ENCODE measurements at places on chromosomes 2 and 18. TPM values are rescaled to one million over a fixed set of nuclear protein-coding genes. Genes with fewer than 3 reads are reported as not detected.

The C2orf76 gene
- 7.0 TPM for total RNA-seq

GRCh38 chr2:8837795-8838140 is 355 bp upstream of the KIDINS220 start:
- no peak for DNase-seq

The PLEKHH2 gene
- 7.1 TPM for total RNA-seq

DNA sequence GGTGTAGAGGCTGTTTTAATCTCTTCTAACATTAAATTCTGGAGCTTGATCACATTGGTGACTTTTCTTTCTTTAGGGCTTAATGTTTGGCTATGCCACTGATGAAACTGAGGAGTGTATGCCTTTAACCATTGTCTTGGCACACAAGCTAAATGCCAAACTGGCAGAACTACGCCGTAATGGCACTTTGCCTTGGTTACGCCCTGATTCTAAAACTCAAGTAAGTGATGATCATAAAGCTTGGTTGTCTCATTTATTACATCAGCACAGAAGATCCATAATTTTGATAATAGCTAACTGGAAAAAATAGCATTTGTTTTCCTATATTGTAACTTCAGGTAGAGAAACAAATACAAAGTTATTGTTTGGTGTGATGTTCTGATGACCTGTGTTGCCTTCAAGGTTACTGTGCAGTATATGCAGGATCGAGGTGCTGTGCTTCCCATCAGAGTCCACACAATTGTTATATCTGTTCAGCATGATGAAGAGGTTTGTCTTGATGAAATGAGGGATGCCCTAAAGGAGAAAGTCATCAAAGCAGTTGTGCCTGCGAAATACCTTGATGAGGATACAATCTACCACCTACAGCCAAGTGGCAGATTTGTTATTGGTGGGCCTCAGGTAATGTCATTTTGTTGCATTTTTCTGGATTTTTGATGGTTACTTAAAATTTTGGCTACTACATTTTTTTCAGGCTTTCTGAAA is 2.9 kb downstream of the MAT2A start:
- DNase-seq: no peak

DNA sequence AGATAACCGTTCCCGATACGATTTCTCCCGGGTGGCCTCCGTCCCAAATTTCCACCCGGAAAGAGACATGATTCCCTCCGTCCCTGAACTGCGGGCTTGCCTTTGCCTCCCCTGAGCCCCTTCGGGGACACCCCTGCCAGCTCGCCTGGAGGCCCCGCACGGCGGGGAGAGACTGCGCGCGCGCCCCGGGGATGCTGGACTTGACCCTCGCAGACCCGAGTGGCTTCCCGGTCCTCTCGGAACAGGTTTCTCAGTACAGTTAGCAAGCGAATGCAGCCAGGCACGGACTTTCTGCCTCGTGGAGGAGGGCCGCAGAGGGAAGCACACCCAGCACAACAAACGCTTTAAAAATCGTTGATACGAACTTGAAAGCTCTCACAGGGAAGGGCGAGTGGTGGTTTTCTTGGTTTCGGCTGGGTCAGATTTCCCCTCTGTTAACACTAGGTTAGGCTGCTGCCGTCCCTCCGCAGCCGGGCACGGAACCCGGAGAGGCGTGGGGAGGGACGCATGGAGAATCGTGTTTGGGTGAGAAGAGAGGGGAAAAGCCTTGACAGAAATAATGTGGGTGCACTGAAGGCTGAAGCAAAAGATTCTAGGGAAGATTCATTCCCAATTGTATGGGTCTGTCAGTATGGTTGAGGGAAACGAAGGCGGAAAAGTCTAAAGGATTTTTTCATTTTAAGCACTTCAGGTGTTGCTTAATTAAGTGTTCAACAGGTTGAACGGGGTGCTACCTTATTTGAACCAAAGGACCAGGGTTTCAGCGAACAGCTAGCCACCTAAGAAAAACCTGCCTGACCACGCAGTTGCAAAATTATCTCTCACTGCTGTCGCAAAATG is 916 bp downstream of the TNFRSF11A start:
- no peak for DNase-seq

- peak; percentile 31 for DNase-seq
These were observed 299.0 kb upstream of the FBXO11 start for GRCh38 chr2:48205137-48205798.

- peak; percentile 34 for DNase-seq
These were observed 760 bp upstream of the STON1 start for GRCh38 chr2:48529194-48529593.

The UGT1A3 gene
- not detected for total RNA-seq

DNA sequence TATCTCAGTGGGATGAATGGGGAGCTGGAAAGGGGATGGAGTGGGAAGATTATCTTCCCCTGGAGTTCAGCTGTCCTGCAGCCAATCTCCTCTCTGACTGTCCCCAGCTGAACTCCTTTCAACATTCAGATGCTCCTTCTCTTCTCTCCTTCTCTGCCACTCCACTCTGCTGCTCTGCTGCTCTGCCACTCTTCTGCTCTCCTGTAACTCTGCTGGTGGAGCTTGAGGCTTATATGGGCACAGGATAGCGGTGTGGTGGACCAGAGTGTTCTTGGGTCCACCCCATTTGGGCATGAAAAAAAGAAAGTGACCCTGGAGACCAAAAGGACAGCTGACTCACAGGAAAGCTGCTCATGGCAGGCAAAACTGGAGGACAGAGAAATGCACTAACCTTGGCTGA is 26.6 kb downstream of the FAHD2B start:
- no peak for DNase-seq

GRCh38 chr18:41940506-41941215 is 14.4 kb upstream of the PIK3C3 start:
- DNase-seq: no peak

DNA sequence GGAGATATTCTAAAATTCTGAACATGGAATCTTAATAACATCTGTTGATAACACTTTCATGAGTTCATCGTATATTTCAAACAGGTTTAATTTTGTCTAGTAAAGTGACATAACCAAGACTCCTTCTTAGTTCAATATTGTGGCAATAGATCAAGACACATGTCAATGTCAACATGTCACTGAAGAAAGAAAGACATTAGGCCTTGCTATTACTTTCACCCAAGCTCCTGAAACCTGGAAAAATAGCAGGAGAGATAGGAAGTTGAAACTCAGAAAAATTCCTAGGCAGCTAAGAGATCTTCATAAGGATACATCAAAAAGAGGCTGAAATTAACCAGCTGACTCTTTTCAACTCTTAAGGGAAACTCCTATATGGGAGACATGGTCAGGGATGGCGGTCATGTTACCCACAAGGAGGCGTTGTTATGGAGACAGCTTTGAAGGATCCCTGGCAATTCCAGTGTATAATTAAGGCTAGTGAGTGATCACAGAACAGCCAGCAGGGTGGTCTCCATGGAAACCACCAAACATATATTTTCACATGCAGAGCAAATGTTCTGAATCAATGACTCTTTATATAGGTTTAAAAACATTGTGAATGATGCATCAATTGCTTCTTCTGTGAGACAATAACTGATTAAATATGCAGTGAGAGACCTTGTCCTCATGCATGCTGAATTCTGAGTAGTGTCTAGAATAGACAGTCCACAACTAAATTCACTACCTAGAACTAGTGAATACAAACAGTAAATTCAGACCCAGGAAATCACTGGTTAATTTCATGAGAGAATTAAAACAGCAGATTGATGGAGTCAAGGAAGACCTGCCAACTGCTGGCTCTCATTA is 115.3 kb upstream of the RIOK3 start:
- DNase-seq: peak; percentile 10

The HOXD10 gene
- total RNA-seq: 2.2 TPM

DNA sequence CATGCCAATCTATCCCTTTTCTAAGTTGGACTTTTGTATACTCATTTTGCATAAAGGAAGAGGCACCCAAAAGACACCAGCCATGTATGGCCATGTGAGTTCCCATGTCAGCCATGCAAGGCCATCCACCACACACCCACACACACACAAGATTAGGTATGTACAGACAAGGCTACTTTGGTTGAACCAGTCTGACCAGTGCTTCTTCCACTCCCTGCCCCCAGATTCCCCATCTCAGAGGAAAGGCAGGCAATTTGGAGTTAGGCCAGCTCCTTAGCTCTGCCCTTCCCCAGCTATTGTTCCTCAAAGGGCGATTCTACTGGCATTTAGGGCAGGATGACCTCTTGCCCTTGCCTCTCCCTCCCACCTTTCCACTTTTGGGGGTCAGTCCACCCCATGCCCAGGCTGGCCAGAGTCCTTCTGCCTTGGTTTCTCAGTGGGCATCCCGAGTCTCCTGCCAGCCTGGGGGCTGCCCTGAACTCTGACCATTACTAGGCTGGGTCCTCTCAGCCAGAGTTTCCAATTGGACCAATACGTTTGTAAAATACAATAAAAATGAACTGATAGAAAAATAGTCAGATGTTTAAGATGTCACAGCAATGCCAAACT is 101.1 kb downstream of the ZBTB7C start:
- DNase-seq: no peak

The GLB1L gene
- total RNA-seq: 2.9 TPM

- DNase-seq: no peak
These were observed 280.1 kb downstream of the PTH2R start for GRCh38 chr2:208686665-208687064.

DNA sequence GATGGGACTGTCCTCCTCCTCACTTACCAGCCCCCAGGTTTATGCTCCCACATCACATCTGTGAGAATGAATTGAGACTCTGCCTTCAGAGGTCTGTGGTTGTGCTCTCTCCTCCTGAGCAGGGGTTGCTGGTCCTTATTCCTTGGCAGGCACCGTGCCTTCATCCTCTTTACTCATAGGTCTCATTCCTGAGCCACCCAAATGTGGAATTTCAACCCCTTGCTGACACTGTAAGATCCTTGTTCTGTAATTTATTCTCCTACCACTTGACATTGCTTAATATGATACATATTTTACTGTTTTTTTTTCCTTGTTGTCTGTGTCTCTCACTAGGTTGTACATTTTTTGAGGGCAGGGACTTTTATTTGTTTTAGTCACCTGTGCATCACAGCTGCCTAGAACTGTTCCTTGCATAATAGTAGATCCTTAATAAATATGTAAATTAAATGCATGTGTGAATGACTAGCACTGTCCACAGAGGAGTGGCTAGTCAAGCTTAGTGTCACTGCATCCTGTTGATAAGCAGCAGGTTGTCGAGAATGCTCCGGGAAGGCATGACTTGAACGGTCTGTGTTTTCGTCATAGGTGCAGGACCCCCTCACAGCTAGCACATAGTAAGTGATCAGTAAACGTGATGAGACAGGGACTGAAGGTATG is 180.6 kb downstream of the ZNF407 start:
- no peak for DNase-seq

GRCh38 chr2:8535821-8536685 is 145.8 kb upstream of the ID2 start:
- DNase-seq: no peak

The SPAG16 gene
- 24.7 TPM for total RNA-seq

- no peak for DNase-seq
These were observed 75.9 kb downstream of the SH3BP4 start for GRCh38 chr2:235027558-235028214.

- DNase-seq: peak; percentile 43
These were observed 260.4 kb upstream of the DSEL start for GRCh38 chr18:67776929-67777328.

The PIEZO2 gene
- total RNA-seq: 0.32 TPM

The RIT2 gene
- not detected for total RNA-seq

- no peak for DNase-seq
These were observed 23.0 kb upstream of the RTN4 start for GRCh38 chr2:55073000-55073983.

The COLEC12 gene
- total RNA-seq: not detected

- DNase-seq: peak; percentile 90
These were observed 111.6 kb downstream of the AGAP1 start for GRCh38 chr2:235605312-235606003.

The TDRD15 gene
- 0.02 TPM for total RNA-seq

GRCh38 chr2:86072271-86072858 is 33.3 kb downstream of the POLR1A start:
- DNase-seq: peak; percentile 38

The MOGAT1 gene
- total RNA-seq: not detected

- DNase-seq: no peak
These were observed 64.7 kb downstream of the LPIN1 start for GRCh38 chr2:11811036-11811654.

The ASB18 gene
- total RNA-seq: 0.04 TPM

GRCh38 chr2:232349946-232350635 is 28.5 kb upstream of the ALPP start:
- DNase-seq: peak; percentile 57

The RUFY4 gene
- total RNA-seq: not detected

DNA sequence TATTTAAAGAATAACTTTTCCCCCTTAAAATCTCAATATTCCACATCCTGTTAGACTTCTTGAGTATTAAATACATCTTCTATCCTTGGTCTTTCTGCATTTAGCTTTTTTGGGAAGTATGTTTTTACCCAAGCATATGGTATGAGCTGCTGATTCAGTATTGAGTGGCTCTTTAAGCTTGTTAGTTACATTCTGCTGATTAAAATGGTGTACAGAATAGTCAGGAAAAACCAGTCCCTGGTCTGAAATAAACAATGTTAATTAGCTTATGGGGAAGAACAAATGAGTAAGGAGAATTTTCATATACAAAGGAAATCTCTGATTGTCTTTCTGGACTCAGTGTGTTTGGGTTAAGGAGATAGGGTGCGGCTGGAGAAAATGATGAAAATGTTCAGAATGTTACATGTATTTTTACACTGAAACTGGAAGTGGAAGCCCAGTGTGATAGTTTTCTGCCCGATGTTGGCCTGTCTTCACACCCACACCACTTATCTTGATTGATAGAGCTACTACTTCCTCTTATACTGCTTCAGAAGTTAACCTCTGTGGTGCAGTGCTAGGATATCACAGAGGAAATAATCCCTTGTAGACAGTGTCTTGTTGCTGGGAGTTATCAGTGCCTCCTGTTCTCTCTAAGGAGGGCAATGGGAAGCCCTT is 84.0 kb downstream of the MSH2 start:
- DNase-seq: no peak

GRCh38 chr2:235857598-235857997 is 310.6 kb downstream of the GBX2 start:
- no peak for DNase-seq

GRCh38 chr18:44961288-44961995 is 280.8 kb downstream of the SETBP1 start:
- DNase-seq: no peak

- DNase-seq: no peak
These were observed 64.7 kb downstream of the PTPN2 start for GRCh38 chr18:12819322-12819721.

GRCh38 chr2:200533754-200534153 is 7.7 kb downstream of the SGO2 start:
- no peak for DNase-seq

- no peak for DNase-seq
These were observed 26.2 kb upstream of the EVA1A start for GRCh38 chr2:75586971-75587370.

DNA sequence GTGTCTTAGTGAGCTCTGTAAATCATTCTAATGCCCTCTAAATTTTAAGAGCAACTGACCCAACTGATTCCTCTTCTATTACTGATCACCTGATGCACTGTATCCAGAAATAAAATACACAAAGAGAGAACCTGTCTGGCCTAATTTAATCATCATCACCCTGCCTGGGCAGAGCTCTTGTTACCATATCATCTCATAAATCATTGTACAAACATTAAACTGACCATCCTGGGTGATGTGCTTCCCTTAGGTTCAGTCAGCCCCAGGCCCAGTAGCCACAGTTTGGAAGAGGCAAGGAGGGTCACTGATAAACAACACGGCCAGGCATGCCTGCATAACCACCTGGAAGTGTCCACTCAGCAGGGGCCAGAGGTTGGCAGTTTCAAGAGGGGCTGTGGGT is 22.7 kb upstream of the ACMSD start:
- DNase-seq: no peak

The CNGA3 gene
- not detected for total RNA-seq

GRCh38 chr2:164625378-164625971 is 4.2 kb upstream of the GRB14 start:
- no peak for DNase-seq

GRCh38 chr2:61549546-61549945 is 11.4 kb upstream of the XPO1 start:
- DNase-seq: no peak
